B cell (primary cell): ENCODE measurements at places on chromosomes 11 and 22. TPM values are rescaled to one million over a fixed set of nuclear protein-coding genes. Genes with fewer than 3 reads are reported as not detected.

- H3K27ac ChIP-seq: no peak overlapping the region
- no peak for DNase-seq
- no peaks in the 10 kb centered on the region for H3K27me3 ChIP-seq
- H3K4me3 ChIP-seq: no peak overlapping the region
These were observed 73.5 kb upstream of the PPARA start for GRCh38 chr22:46076651-46077339.

DNA sequence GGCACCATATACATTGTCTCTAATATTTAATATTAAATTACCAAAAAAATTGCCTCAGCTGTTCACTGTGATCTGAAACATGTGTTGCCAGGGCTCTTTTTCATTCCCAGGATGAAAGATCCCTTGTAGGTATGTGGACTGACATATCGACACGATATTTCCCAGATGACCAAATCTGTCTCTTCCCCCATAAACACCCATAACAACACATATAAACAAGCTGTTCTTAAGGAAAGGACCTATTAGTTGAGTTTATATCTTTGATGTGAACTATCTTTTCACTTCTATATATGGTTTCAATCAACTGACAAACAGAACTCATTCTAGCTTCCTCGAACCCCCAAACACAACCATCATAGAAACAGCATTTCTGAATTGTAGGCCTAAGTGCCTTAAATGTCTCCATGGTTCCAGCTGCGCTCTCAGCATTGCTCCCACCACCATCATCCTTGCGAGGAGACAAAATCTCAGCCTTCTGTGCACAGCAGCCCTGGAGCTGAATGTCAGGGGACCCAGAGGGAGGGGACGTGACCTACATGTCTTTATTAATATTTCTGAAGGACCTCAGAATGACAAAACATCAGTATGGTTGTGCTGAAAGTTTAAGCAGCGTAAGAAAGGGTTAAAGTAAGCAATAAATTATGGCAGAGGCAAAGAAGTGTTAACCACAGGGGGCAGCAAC is 67.0 kb downstream of the ETS1 start:
- H3K4me3 ChIP-seq: peak overlapping the region; percentile 90
- H3K27me3 ChIP-seq: no peaks in the 10 kb centered on the region
- H3K36me3 ChIP-seq: no peaks in the 10 kb centered on the region
- peak; percentile 59 for DNase-seq

DNA sequence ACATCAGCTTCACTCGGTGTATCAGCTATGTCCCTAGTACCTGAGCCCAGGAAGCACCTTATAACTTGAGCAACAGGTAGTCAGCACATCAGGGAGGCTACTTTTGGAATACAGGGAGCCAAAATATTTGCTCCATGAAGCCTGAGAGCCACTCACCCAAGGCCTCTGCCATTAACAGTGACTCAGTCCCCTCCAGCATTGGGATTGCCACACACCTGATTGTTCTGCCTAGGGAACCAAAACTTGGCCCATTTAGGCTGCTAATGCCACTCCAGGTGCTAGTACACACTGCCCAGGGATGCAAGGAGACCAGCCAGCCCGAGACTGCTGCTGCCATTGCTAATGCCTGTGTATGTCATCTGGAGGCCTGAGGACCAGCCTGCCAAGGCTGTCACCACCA is 773.6 kb upstream of the TENM4 start:
- no peak for DNase-seq
- H3K27ac ChIP-seq: no peak overlapping the region
- H3K4me1 ChIP-seq: no peaks in the 10 kb centered on the region
- H3K36me3 ChIP-seq: no peaks in the 10 kb centered on the region
- no peaks in the 10 kb centered on the region for H3K27me3 ChIP-seq

- no peaks in the 10 kb centered on the region for H3K36me3 ChIP-seq
- no peaks in the 10 kb centered on the region for H3K4me1 ChIP-seq
- DNase-seq: no peak
- no peak overlapping the region for H3K4me3 ChIP-seq
- H3K27me3 ChIP-seq: no peaks in the 10 kb centered on the region
These were observed 462.1 kb downstream of the OPCML start for GRCh38 chr11:133070021-133070713.

GRCh38 chr11:574632-575312 is 1.5 kb upstream of the PHRF1 start:
- H3K27ac ChIP-seq: no peak overlapping the region
- H3K27me3 ChIP-seq: peaks cover 18% of the 10 kb centered on the region
- H3K4me1 ChIP-seq: peaks cover 30% of the 10 kb centered on the region
- DNase-seq: no peak
- peak overlapping the region; percentile 69 for H3K4me3 ChIP-seq
- H3K36me3 ChIP-seq: peaks cover 1% of the 10 kb centered on the region

DNA sequence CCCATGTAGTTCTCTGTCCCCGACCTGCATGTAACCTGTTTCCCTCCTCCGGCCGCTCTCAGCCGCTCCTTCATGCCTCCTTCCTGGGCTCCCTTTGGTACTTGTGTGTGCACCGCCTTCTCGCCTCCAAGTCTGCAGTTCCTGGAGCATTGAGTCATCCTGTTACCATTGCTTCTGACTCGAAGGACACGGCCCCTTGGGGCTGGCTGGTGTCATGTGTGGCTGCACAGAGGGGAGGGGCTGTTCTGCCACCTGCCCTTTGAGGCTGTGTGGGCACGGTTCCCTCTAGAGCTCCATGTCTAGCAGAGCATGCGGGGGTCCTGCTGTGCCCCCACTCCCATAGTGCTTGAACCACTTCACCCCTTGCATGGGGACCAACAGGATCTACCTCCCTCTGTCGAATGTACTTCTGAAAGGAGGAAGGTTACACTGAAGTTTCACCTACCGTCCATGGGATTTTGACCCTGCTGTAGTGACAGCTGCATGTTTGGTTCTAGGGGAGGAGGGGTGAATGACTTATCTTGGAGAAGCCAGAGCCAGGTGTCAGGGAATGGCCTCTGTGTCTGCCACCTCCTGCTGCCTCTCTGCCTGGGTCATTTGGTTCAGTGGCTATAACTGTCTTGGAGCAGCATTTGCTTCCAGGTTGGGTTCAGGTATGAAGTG is 39.6 kb downstream of the BCR start:
- H3K4me1 ChIP-seq: peaks cover 79% of the 10 kb centered on the region
- H3K4me3 ChIP-seq: peak overlapping the region; percentile 19
- no peaks in the 10 kb centered on the region for H3K27me3 ChIP-seq
- peaks cover 2% of the 10 kb centered on the region for H3K36me3 ChIP-seq
- peak overlapping the region; percentile 72 for H3K27ac ChIP-seq

DNA sequence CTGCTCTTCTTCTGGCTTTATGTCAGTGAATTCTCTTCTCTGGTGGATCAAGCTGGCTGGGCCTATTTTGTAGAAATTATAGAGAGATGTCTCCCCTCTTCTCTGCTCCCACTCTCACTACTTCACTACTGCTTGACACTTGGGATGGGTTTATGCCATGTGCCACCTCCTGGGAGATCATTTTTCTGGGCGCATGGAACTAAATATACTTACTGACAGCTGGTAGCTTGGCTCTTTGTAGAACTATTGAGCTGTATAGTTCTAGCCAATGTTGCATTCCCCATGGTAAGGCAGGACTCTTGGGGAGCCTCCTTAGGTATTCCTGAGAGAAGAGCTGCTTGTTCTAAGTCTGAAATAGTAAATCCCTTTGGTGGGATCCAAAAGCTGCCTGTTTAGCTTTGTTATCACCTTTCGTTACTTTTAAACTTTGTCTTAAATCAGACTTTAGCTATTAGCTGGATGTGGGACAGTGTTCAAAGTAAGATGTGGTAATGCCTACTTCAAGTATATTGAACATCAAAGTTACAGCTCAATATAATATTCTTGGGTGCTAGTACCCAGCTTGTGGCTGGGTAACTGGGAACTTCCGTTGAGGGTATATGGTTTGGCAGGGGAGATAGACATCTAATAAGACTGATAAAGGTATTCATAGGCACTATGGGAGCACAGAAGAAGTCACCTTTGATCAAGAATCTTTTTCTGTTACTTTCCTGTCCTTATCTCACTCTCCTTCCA is 87.5 kb upstream of the RRM1 start:
- no peaks in the 10 kb centered on the region for H3K27me3 ChIP-seq
- H3K36me3 ChIP-seq: no peaks in the 10 kb centered on the region
- H3K4me1 ChIP-seq: no peaks in the 10 kb centered on the region
- H3K27ac ChIP-seq: no peak overlapping the region
- no peak for DNase-seq

DNA sequence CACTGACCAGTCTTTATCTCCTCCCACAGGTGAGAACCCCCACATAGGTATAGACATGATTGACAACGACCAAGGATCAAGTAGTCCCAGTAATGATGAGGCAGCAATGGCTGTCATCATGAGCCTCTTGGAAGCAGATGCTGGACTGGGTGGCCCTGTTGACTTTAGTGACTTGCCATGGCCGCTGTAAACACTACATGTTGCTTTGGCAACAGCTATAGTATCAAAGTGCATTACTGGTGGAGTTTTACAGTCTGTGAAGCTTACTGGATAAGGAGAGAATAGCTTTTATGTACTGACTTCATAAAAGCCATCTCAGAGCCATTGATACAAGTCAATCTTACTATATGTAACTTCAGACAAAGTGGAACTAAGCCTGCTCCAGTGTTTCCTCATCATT is 76.5 kb downstream of the BTBD10 start:
- no peak for DNase-seq
- H3K27ac ChIP-seq: no peak overlapping the region
- no peak overlapping the region for H3K4me3 ChIP-seq
- peaks cover 35% of the 10 kb centered on the region for H3K36me3 ChIP-seq

GRCh38 chr11:62372871-62373270 is 35.6 kb downstream of the ASRGL1 start:
- H3K27ac ChIP-seq: no peak overlapping the region
- no peaks in the 10 kb centered on the region for H3K27me3 ChIP-seq
- DNase-seq: no peak

The RIC3 gene
- 73.0 and 74.6 TPM in 2 replicates for total RNA-seq

GRCh38 chr11:124739479-124740276 is at the start of gene NRGN:
TSS of gene NRGN (plus strand) at chr11:124739942. CDS start at chr11:124740085, 143 bp downstream.
- H3K27ac ChIP-seq: no peak within 1 kb of the TSS
- H3K4me3 ChIP-seq: peak within 1 kb of the TSS; percentile 68
- no peaks in the 10 kb centered on the region for H3K36me3 ChIP-seq
- H3K4me1 ChIP-seq: peaks cover 8% of the 10 kb centered on the region

GRCh38 chr22:48577014-48577690 is 1250.5 kb downstream of the BRD1 start:
- H3K27ac ChIP-seq: no peak overlapping the region
- DNase-seq: no peak
- H3K4me1 ChIP-seq: no peaks in the 10 kb centered on the region
- H3K36me3 ChIP-seq: no peaks in the 10 kb centered on the region

- peaks cover 43% of the 10 kb centered on the region for H3K36me3 ChIP-seq
- DNase-seq: peak; percentile 70
- H3K4me1 ChIP-seq: peaks cover 56% of the 10 kb centered on the region
These were observed 580 bp downstream of the ILK start for GRCh38 chr11:6604081-6604626.

DNA sequence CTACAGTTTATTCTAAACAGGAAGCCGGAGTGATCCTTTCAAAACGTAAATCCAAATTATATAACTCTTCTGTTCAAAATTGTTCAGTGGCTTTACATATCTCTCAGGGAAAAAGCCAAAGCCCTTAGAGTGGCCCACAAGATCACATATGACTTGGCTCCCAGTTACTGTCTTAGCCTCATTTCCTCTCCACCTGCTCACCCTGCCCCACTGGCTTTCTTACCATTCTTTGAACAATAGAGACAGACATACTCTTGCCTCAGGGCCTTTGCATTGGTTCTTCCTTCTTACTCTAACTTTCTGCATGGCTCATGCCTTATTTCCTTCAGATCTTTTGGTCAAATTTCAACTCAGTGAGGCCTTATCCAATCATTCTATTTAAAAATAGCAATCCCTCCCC is 52.1 kb downstream of the STIM1 start:
- H3K27me3 ChIP-seq: no peaks in the 10 kb centered on the region
- DNase-seq: no peak
- no peak overlapping the region for H3K27ac ChIP-seq
- H3K4me1 ChIP-seq: peaks cover 44% of the 10 kb centered on the region
- H3K36me3 ChIP-seq: no peaks in the 10 kb centered on the region
- no peak overlapping the region for H3K4me3 ChIP-seq

DNA sequence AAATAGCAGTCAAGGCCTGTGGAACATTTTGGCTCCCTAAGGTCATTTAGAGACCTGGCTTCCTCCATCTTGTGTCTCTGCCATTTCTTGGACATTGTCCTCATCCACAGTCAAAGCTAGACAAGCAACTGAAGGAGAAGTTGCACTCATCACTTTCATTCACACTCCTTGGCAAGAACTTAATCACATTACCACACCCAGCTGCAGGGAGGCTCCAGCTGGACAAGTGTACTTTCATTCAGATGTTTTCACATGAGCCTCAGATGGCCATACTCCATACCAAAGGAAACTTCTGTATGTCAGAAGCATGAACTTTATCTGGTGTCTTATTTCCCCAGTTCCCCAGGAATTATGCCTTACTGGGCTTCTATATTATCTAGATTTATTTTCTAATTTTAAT is 537.4 kb downstream of the TMEM135 start:
- H3K36me3 ChIP-seq: no peaks in the 10 kb centered on the region
- DNase-seq: no peak
- H3K4me3 ChIP-seq: no peak overlapping the region
- no peaks in the 10 kb centered on the region for H3K27me3 ChIP-seq

GRCh38 chr11:122979815-122980595 is 1.6 kb downstream of the BSX start:
- H3K36me3 ChIP-seq: no peaks in the 10 kb centered on the region
- peaks cover 48% of the 10 kb centered on the region for H3K4me1 ChIP-seq
- peaks cover 2% of the 10 kb centered on the region for H3K27me3 ChIP-seq
- H3K27ac ChIP-seq: no peak overlapping the region

DNA sequence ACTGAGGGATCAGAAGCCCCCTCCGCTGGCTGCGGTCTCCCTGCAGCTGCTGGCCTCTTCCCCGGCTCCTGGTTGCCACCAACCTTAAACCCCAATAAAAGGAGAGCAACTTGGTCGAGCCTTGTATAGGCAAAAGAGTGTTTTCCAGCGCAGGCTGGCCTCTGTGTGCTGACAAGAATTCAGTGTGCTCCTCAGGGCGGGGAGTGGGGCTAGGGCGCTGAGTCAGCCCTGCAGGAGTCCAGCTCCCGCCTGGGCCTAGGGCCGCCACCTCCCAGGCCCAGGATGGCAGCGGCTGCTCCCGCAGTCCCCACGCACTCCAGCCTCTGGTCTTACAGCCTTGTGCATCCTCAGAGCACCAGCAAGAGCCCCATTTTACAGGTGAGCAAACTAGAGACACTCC is at the start of gene SHISAL1:
Gene SHISAL1 (minus strand): TSS at position 186 of the 400 bp plus-strand sequence. CDS start 12,006 bp downstream, outside the sequence.
- no peak for DNase-seq
- H3K4me3 ChIP-seq: no peak within 1 kb of the TSS
- H3K27ac ChIP-seq: no peak within 1 kb of the TSS
- H3K36me3 ChIP-seq: no peaks in the 10 kb centered on the region
